Lung microvascular endothelial cell (primary cell): ENCODE measurements at places on chromosomes 4 and X.

GRCh38 chr4:44927399-44928380, 201.3 kb upstream of the GNPDA2 start:
- peak; percentile 7 for DNase-seq

GRCh38 chr4:95715830-95716229, 124.1 kb upstream of the PDHA2 start:
- no peak for DNase-seq

GRCh38 chr4:107666134-107666533, 53.9 kb downstream of the PAPSS1 start:
- peak; percentile 25 for DNase-seq

- DNase-seq = no peak
Measured at GRCh38 chr4:39668887-39669286, 29.0 kb upstream of the UBE2K start.

GRCh38 chrX:154750301-154751202, at the start of gene GAB3:
Gene GAB3, minus strand, starts transcription at chrX:154751077. Its CDS starts 52 bp downstream, at chrX:154751025.
- DNase-seq = peak; percentile 53

GRCh38 chr4:145734031-145734430, 54.1 kb downstream of the C4orf51 start:
- DNase-seq = no peak

DNA sequence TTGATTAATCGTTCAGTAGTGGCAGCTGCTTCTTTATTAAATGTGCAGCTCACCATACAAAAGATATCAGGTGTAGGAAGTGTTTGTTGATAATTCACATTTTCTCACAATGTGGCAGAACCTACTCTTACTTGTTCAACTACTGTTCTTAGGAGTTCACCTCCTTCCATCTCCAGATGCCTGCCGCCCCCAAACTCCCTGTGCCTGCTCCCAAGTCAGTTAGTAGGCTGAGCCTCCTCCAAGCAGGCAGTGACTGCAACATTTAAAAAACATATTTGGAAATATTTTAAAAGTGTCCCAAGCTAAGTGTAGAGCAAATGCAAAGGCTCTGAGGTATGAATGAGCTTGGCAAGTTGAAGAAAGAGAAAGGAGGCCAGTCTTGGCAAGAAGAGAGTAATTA, 100.2 kb downstream of the AFF2 start:
- no peak for DNase-seq

DNA sequence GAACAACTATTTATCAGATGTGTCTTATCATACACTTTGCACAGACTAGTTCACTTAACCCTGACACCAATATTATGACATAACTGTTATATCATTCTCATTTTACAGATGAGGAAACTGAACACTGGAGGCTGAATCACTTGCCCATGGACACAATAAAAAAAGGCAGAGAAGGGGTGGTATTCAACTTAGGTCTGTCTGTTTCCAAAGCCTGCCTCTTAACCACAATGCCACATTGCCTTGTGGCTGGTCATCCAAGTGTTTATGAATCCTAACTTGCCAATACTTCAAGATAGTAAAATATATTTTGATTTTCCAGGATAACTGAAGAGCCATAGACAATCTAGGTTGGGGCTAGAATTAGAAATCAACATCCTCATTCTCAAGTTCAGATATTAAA, 327.8 kb downstream of the NR3C2 start:
- DNase-seq = no peak

DNA sequence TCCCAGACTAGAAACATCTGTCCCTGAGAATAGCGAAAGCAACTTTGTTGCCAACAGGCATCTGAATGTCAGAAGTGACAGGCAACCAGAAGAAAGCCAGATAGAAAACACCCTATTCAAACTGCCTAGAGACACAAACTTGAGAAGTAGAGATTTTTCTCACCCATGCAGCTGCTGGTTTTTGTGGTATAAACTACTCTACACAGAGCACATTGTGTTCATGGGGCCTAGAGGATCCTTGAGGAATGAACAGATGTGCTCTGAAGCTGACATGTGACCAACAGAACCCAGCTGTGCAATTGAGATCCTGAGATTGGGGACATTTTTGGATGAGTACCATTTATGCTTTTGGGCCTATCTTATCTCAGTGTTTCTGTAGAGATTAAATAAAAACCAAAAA, 63.6 kb upstream of the NRK start:
- no peak for DNase-seq

- no peak for DNase-seq
Measured at GRCh38 chr4:23957465-23957864, 67.6 kb upstream of the PPARGC1A start.

DNA sequence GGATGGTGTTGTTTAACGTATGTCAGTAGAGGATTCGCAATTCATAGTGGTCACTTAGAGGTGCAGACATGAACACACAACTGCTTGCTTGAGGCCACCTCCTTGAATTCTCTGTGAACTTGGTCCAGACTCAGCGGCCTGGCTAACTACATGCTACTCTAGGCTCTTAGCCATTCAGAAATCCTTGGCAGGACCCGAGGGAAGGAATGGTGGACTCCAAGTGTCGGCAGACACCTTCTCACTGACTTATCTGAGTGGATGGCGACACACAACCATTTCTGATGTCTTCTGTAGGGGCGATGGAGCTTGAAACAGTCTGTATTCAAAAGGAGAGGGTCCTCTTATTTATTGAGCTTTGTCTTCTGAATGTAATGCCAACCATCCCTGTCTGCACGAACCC, 24.4 kb downstream of the ADGRL3 start:
- no peak for DNase-seq

DNA sequence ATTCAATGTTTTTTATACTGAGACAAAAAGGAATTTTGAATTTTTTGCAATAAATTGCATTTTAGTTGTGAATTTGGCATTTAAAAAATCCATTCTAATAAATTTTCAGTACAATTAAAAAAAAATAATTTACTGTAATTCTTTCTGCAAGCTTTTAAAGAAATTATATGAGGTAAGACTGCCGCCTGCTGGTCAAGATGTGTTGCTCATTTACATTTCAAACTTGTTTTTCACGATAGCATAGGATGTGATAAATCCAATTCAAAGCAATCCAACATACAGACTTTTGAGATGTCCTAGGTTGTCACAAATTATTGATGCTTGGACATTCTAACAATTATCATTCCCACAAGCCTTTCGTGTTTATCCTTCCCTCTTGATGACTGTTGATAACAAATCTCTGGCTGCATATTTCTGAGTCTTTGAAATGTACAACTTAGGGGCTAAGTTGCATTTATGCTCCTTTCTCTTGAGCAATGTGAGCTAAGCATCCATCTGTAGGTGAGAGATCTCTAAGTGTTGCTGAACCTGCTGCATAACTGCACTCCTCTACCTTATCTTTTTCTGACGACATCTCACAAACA, 21.7 kb upstream of the MFAP3L start:
- peak; percentile 75 for DNase-seq

- no peak for DNase-seq
Measured at GRCh38 chr4:86876894-86877685, 15.1 kb downstream of the C4orf36 start.

GRCh38 chr4:83170952-83171399, 56.4 kb upstream of the PLAC8 start:
- DNase-seq = peak; percentile 29

DNA sequence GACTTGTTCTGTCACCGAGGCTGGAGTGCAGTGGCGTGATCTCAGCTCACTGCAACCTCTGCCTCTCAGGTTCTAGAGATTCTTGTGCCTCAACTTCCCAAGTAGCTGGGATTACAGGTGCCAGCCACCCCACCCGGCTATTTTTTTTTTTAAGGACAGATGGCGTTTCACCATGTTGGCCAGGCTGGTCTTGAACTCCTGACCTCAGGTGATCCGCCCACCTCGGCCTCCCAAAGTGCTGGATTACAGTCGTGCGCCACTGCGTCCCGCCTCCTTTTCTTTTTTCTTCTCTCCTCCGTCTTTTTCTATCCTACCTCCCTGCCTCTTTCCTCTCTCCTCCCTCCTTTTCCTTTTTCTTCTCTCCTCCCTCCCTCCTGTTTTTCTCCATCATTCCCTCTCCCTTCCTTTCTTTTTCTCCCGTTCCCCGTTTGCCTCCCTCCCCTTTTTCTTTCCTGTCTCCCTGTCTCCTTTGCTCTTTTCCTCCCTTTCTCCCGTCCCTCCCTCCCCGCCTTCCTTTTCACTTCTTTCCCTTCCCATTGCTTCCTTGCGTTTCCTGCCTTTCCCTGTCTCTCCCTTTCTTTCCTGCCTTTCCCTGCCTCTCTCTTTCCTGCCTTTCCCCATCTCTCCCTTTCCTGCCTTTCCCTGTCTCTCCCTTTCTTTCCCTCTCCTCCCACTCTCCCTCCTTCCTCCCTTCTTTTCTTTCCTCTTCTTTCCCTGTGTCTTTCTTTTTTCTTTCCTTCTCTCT, 2.1 kb upstream of the SLC25A6 start:
- no peak for DNase-seq

DNA sequence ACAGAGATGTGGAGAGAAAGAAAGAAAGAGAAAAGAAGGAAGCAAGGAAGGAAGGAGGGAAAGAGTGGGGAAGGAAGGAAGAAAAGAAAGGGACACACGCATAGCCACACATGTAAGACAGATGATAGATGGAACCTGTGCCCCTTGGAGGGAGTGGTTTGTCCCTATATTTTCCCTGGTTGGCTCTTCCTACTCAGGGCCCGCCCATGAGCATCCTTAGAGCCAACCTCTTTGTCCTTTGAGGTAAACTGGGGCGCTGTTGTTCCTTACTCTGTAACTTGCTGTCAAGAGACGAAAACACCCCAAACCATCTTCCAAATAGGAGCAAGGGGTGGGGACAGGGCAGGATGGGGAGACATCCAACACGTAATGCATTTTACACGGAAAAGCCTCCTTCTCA, 220.9 kb downstream of the MAML3 start:
- DNase-seq = no peak

GRCh38 chr4:185859111-185859510, 47.1 kb upstream of the SORBS2 start:
- no peak for DNase-seq

DNA sequence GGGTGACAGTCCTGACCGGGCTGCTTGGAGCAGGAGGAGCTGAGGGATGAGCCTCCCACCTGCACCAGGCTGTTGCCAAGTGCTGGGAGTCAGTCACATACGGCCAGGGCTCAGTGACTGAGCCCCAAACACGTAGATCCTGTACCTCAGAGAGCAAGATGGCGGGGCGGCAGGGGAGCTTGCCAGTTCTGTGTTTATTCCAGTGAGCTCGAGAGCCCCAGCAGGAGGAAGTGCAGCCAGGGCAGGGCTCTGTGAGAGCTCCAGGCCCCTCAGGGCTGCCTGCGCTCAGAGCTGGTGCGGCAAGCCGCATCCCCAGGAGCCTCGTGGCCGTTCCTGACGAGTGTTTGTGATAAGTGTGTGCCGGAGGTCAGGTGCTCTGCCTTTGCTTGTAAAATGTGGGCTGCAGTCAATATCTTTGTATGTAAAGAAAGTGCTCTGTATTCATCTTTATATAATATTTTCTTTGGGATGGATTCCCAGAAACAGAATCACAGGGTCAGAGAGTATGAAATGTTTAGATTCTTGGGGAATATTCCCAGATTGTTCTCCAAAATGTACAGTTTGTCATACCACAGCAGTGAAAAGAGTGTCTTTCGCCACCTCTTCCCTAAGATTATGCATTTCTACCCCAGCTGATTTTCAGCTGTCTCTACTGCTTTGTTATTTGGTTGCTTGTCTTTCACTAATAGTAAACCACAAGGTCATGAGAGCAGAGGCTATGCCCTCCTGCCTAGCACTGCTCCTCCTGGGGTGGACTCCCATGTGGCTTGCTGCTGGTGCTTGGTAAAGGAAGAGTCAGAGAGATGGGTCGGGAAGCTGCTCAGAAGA, 50.3 kb downstream of the NELFA start:
- DNase-seq = no peak

DNA sequence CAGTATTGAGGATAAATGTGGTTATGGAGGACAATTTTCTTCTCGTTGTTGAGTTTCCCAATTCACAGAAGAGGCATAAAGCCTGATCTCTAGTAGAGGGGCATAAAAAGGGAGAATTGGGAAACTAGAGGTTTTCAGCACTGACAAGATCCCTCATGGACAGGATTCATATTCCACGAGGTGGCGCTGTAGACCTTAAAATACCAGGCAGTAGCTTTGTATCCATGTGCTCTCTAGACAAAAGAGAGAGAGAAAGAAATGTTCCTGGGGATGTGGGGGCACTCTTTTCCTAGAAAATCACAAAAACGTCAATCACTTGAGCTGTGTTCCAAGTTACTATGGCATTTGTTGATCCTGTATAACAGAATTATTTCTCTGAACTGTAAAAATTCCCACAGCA, 128.3 kb downstream of the MAGEE1 start:
- peak; percentile 65 for DNase-seq

GRCh38 chrX:31656013-31656412, 584.2 kb upstream of the FTHL17 start:
- DNase-seq = no peak

GRCh38 chr4:155489271-155489670, 112.5 kb upstream of the MAP9 start:
- DNase-seq = no peak

DNA sequence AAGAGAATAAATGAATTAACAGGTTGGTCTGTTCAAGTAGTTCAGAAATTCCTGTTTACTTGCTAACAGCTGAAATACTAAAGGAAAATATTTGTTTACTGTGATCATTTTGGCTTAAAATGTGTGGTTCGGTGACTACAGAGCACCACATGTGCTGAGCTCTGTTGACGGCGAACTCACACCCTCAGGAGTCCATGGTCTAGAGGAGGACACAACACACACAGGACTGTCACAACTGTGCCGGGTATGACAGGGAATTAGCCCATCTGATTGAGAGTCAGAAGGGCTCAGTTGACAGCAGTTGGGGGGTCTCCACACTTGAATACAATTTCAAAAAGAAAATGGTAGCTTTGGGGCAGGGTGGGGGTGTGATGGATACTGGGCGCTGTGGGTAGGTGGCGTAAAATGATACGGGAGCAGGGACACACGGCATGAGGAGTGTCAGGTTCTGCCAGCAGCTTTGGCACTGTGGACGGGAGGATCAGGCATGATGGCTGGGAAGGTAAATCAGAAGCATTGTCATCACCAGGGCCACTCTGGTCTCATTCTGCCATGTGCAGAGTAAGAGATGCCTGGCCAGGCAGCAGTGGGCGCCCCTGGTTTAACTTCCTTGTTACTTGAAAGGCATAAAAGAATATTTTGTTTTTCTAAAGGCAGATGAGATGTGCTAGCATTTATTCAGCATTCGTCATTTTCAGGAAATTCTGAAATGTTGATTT, 33.3 kb downstream of the CLDN22 start:
- DNase-seq = no peak

- DNase-seq = no peak
Measured at GRCh38 chrX:148192547-148192946, 211.4 kb downstream of the FMR1NB start.

- DNase-seq = peak; percentile 83
Measured at GRCh38 chrX:43958529-43958928, 14.7 kb downstream of the NDP start.

- DNase-seq = no peak
Measured at GRCh38 chr4:159051245-159052071, 51.4 kb upstream of the RAPGEF2 start.
